ENCODE measurements at places on chromosomes 2 and 18.

DNA sequence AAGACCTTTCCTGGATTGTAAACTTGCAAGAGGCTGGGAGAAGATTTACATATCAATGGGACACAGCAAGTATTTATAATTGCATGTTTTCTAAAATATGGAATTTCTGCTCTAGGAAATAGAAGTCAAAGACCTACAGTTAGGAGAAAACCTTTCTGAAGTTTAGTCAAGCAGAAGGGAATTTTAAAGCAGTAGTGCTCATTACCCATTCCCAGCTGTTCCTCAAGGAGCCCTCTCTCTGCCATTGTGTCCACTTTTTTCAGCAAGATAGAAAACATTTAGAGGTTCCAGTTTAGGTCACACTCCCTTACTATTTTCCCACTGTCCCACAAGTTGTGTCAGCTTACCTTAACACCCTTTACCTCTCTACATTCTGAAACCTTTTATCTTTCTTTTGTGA is 584.0 kb upstream of the CHAC2 start:
- DNase-seq: no peak
- H3K4me1 ChIP-seq: peaks cover 60% of the 10 kb centered on the region
- no peak overlapping the region for H3K4me3 ChIP-seq

GRCh38 chr2:212532087-212532486 is 6.5 kb downstream of the ERBB4 start:
- no peaks in the 10 kb centered on the region for H3K36me3 ChIP-seq
- peaks cover 10% of the 10 kb centered on the region for H3K4me1 ChIP-seq
- no peak overlapping the region for H3K27ac ChIP-seq
- H3K4me3 ChIP-seq: no peak overlapping the region
- DNase-seq: no peak

GRCh38 chr2:190882856-190883582 is 2.4 kb downstream of the GLS start:
- peaks cover 23% of the 10 kb centered on the region for H3K36me3 ChIP-seq
- DNase-seq: no peak
- H3K27ac ChIP-seq: peak overlapping the region; percentile 73
- H3K27me3 ChIP-seq: no peaks in the 10 kb centered on the region
- H3K4me3 ChIP-seq: peak overlapping the region; percentile 96
- H3K4me1 ChIP-seq: peaks cover 41% of the 10 kb centered on the region

- peaks cover 8% of the 10 kb centered on the region for H3K27me3 ChIP-seq
- no peak overlapping the region for H3K27ac ChIP-seq
- peaks cover 52% of the 10 kb centered on the region for H3K4me1 ChIP-seq
- DNase-seq: no peak
Observed at GRCh38 chr2:100980046-100980445, 22.0 kb upstream of the RPL31 start.

- no peak overlapping the region for H3K4me3 ChIP-seq
- H3K27ac ChIP-seq: no peak overlapping the region
- peaks cover 5% of the 10 kb centered on the region for H3K4me1 ChIP-seq
- H3K27me3 ChIP-seq: peaks cover 89% of the 10 kb centered on the region
- no peak for DNase-seq
Observed at GRCh38 chr18:50131591-50131990, 63.4 kb downstream of the MYO5B start.

DNA sequence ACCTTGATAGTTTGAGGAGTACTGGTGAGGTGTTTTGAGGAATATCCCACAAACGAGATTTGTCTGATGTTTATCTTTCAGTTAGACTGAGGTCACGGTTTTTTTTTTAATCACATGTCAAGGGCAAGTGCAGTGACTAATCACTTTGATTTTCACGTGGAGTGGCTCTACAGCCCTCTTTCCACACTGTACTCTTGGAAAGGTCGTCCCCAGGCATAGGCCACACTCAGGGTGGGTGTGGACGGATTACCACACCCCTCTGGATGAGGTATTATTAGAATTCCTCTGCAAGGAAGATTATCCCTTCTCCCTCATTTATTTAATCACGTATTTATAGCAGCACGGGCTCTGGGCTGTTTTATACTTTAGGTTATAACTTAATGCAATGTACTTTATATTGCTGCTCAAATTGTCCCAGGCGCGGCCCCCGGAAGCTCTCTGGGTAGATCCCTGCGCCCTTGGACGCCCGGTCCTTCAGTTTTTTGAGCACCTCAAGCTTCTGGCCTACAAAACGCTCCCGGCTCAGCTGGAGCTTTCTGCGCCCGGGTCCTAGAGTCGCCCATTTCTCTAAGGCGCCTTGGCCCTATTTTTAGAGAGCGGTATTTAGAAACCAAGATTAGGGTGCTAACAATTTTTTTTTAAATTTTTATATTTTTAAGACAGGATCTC is 515 bp upstream of the PLEKHB2 start:
- peak overlapping the region; percentile 83 for H3K27ac ChIP-seq
- peak overlapping the region; percentile 94 for H3K4me3 ChIP-seq
- H3K4me1 ChIP-seq: peaks cover 29% of the 10 kb centered on the region
- peaks cover 12% of the 10 kb centered on the region for H3K36me3 ChIP-seq
- no peak for DNase-seq
- H3K27me3 ChIP-seq: peaks cover 4% of the 10 kb centered on the region

DNA sequence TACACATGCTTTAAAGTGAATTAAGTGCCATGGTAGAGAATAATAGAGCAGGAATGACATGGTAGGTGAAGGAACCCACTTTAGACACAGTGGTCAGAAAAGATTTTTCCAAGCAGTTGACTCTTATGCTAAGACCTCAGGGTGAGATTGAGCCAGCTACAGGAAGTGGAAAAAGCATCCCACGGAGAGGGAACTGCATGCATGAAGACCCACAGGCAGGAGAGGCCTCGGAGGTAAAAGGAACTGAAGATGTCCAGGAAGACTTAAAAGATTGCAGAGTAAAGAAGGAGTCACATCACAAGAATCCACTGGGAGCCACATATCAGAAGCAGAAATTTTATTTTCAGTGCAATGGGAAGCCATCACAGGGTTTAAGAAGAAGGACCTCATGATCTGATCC is 499.2 kb upstream of the FAM98A start:
- no peaks in the 10 kb centered on the region for H3K36me3 ChIP-seq
- H3K27ac ChIP-seq: no peak overlapping the region
- H3K4me3 ChIP-seq: no peak overlapping the region
- H3K27me3 ChIP-seq: peaks cover 4% of the 10 kb centered on the region

DNA sequence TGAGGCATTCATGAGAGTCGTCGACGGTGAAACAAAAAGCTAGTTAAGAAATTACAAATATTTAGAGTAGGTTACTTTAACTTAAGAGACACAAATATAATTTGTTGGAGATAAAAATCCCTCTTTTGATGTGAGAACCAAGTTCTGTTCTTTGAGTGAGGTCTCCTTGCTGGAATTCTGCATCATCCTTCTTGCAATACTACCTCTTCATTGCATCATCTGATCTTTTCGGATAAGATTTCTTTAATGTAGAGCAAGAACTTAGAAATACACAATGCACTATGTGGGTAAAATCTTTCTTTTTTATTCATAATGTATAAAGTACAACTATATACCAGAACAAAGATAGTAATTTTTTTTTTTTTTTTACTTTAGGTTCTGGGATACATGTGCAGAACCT is 118.4 kb downstream of the ARL4C start:
- no peaks in the 10 kb centered on the region for H3K36me3 ChIP-seq
- H3K4me1 ChIP-seq: peaks cover 51% of the 10 kb centered on the region
- peaks cover 4% of the 10 kb centered on the region for H3K27me3 ChIP-seq
- H3K4me3 ChIP-seq: peak overlapping the region; percentile 60
- H3K27ac ChIP-seq: peak overlapping the region; percentile 85

DNA sequence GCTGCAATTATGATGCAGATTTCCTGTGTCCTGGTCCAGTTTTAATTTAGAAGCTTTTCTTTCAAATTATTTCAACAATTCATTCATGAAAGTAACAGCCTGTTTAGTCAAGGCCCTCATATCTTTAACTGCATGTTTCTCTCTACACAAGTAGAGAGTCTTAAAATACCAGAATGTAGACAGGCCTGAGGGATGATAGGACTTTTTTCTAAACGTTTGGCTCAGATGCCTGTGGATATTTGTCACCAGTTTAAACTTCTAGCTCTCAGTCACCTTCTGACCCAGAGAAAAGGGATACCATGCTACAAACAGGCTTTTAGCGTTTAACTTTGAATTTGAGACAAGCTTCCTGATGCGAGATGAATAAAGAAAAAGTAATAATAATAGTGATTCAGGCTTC is 15.7 kb downstream of the COL5A2 start:
- H3K27me3 ChIP-seq: no peaks in the 10 kb centered on the region
- H3K36me3 ChIP-seq: peaks cover 13% of the 10 kb centered on the region
- H3K27ac ChIP-seq: peak overlapping the region; percentile 49
- H3K4me1 ChIP-seq: peaks cover 54% of the 10 kb centered on the region
- H3K4me3 ChIP-seq: no peak overlapping the region

GRCh38 chr2:184004948-184005672 is 593.2 kb upstream of the ZNF804A start:
- H3K27me3 ChIP-seq: peaks cover 3% of the 10 kb centered on the region
- no peak for DNase-seq

DNA sequence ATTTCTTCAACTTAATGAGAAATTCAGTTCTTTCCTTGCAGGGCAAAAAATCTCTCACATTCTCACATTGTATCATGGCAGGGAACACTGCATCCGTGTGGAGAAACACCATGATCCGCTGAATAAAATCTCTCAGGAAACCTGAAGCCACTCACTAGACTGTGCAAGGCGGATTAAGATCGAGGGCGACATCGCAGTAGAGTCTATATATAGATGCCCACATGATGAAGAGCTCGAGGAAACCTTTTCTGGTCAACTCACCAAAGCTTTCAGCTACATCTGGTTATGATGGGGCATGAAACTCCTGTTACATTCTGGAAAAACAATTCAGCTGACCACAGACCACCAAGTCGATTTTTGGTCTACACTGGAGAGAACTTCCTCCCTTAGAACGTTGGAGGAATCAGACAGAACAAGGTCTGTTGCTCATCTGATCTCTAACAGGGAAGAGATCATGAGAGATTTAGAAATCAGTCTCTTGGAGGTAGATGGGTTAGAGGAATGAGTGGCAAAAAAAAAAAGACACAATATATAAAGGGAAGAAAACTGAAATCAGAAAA is 162.9 kb upstream of the ZNF516 start:
- H3K36me3 ChIP-seq: no peaks in the 10 kb centered on the region
- H3K27ac ChIP-seq: no peak overlapping the region
- peaks cover 46% of the 10 kb centered on the region for H3K4me1 ChIP-seq

DNA sequence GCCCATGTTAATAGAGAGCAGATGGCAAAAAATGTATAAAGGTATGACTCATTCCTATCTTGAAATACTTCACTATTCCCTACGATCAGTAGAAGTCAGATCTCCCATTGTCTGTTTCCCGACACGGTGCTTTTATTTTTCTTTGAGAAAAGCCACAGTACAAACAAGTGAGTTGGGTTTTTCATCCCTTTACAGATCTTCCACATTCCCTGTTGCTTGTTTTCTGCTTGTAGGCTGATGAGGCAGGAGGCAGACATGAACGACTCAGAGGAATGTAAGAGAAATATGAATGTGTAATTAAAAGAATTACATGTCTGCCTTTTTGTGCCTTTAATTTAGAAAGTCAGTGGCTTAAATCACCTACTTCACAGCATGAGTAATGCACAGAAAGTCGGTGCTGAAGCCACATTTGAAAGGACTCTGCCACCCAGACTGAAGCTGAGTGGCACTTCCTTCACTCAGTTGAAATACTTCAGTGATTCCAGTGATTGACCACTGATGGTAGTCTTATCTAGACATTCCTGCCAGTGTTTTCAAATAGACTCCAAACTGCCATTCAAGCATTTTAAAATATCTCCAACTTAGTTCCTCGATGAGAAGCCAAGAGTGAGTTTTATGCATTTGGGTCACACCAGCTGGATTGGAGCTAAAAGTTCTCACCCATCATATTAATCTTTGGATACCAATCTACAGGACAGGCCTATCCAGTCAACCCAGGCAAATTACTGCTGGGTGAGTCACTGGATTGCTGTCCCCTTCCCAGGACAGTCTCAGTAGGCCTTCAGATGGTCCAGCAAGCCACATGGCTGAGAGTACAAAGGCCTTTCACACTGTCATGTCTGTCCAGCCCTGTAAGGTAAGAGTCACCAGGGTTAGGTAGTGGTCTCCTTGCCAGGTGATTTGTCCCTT is 79.0 kb downstream of the COLEC12 start:
- no peak for DNase-seq
- H3K36me3 ChIP-seq: no peaks in the 10 kb centered on the region
- no peak overlapping the region for H3K4me3 ChIP-seq
- H3K27ac ChIP-seq: peak overlapping the region; percentile 80
- peaks cover 64% of the 10 kb centered on the region for H3K4me1 ChIP-seq

GRCh38 chr2:24822049-24822706 is 29.0 kb downstream of the CENPO start:
- peaks cover 71% of the 10 kb centered on the region for H3K36me3 ChIP-seq
- peak overlapping the region; percentile 88 for H3K27ac ChIP-seq
- H3K4me1 ChIP-seq: peaks cover 20% of the 10 kb centered on the region
- no peak for DNase-seq
- no peak overlapping the region for H3K4me3 ChIP-seq

GRCh38 chr18:2471523-2471922 is 99.8 kb downstream of the METTL4 start:
- no peak overlapping the region for H3K27ac ChIP-seq
- peaks cover 3% of the 10 kb centered on the region for H3K27me3 ChIP-seq
- peaks cover 10% of the 10 kb centered on the region for H3K4me1 ChIP-seq
- H3K36me3 ChIP-seq: peaks cover 4% of the 10 kb centered on the region

DNA sequence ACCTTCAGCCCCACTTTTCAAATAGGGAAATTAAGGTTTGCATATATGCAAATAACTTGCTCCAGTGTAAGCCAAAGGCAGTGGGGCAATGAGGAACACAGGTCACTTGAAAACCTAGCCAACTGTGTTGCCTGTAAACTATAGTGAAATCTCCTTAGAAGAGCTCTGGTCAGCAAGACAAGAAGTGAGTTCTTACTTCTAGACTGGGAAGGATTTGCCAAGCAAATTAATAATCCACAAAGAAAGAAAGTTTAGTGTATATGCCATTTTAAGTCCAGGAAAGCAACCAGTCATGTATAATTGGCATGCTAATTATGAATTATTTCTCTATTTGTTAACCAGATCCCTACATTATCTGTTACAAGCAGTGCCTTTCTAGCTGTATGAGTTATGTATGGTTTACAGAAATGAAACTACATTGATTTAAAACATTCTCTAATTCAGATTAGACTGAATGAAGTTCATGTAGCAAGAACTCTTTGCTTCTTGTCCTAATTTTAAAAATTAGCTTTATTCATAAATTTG is 129.9 kb downstream of the MTX2 start:
- H3K36me3 ChIP-seq: no peaks in the 10 kb centered on the region
- no peak overlapping the region for H3K27ac ChIP-seq
- H3K4me1 ChIP-seq: peaks cover 59% of the 10 kb centered on the region
- H3K27me3 ChIP-seq: peaks cover 3% of the 10 kb centered on the region
- DNase-seq: no peak

DNA sequence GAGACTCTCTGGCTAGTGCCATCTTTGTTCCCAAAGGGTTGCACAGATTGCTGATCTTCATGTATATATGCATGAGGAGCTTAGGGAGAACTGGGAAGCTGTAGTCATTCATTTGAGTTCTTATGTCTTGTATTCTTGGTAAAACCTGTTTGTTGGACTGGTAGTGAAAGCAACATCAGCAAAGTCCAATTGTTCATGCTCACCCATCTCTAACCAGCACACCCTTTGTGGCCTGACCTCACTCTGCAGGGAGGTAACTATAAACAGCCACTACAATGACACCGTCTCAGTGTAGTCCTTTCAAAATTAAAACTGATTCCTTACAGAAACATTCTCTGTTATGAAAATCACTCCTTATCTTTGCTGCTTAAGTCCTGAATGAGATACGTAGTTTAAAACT is 13.9 kb upstream of the LMAN1 start:
- peaks cover 21% of the 10 kb centered on the region for H3K4me1 ChIP-seq
- H3K36me3 ChIP-seq: no peaks in the 10 kb centered on the region
- H3K4me3 ChIP-seq: no peak overlapping the region

GRCh38 chr18:72316497-72316896 is 227.6 kb downstream of the CBLN2 start:
- H3K27ac ChIP-seq: no peak overlapping the region
- no peaks in the 10 kb centered on the region for H3K27me3 ChIP-seq
- no peaks in the 10 kb centered on the region for H3K36me3 ChIP-seq
- H3K4me3 ChIP-seq: no peak overlapping the region
- peaks cover 5% of the 10 kb centered on the region for H3K4me1 ChIP-seq
- DNase-seq: no peak

All from nephron progenitor cell (in vitro differentiated cells).